AG08395 (cell line): ENCODE measurements at places on chromosomes 7 and 10.

DNA sequence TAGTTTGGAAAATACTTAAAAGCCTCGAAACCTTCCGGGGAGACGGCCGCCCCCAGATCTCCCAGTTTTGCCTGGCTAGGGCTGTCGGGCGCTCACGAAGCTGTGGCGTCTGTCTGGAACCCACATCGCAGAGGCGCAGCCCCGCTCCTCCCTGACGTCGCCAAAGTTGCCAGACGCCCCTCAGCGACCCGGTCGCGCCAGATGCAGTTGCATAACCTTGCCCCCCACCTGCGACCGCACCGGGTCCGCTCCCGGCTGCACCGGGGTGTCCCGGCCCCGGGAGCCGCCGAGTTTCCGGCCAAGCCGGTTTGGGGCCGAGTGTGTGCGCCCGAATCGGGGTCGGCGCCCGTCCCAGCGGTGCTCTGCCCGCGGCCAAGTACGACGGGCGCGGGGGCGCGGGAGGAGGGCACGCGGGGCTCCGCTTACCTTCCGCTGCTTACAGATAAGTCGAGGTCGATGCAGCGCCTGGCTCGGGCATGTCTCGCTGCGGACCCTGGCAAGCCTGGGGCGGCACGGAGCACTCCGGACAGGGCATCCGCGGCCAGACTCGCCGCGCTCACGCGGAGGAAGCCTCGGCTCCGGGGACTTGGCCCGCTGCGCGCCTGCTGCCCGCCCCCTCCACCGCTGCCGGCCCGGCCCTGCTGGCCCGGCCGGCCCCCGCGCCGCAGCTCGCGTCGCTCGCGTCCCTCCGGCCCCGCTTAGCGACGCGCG is 665 bp downstream of the INSYN2A start:
- no peak for DNase-seq

DNA sequence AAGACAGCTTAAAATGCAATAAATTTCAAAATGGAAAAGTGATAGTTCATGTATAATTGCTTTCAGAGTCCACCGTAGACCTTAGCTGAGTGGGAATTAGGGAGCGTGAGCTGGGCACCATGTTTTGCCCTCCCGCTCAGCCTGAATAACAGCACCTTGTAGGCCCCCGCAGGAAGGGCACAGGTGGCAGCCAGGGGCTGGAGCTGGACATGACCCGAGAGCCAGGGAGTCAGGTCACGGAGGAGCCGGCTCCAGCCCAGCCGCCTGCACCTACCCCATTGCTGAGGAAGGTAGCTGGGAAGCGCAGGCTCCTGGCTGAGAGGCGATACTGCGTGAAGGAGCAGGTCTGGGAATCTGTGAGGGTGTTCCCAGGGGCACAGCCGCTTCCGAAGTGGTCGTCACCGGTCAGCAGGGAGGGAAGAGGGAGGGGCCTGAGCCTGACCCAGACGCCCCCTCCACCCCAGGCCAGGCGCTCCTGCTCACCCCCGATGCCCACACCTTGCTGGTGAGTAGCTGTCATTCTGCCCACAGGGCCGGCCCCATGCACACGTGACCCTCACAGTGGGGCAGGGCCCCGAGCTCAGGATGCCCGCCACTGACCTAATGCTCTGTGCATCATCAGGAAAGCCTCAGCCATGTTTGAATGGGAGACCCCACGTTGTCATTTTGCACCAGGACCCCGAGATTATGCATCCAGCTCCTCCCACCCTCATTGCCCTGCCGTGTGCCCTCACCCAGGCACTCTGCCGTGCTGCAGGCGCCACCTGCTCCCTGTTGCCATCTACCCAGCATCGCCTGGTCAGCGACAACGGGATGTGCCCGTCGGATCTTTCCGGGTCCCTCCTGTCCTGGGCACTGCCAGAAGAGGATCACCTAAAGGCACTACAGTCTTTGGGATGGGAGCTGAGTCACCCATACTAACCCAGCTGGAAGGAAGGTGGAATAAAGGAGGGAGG is 129.2 kb upstream of the TCERG1L start:
- no peak for DNase-seq

- no peak for DNase-seq
These were observed 1199.2 kb downstream of the SORCS3 start for GRCh38 chr10:105840288-105840770.

- no peak for DNase-seq
These were observed 84.7 kb downstream of the ARL5B start for GRCh38 chr10:18743926-18744325.

DNA sequence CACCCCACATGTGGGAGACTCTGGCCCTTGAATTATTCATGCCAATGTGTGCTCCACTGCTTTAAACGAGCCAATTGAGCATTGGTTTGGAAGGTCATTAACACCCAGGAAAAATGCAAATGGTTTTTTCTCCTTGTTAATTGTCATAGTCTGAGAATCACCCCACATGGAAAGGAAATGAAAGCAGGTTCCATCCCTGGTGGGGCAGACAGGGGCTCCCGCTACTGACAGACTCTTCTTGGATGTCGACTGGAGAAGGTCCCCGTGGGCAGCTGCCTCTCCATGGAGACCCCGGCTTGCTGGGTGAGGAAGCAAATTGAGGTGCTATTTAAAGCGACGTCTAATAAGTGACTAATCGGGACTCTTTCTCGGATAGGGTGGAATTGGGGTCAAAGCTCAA is 32.0 kb upstream of the EN2 start:
- no peak for DNase-seq

GRCh38 chr7:69586321-69586720 is 12.0 kb upstream of the AUTS2 start:
- DNase-seq = no peak

DNA sequence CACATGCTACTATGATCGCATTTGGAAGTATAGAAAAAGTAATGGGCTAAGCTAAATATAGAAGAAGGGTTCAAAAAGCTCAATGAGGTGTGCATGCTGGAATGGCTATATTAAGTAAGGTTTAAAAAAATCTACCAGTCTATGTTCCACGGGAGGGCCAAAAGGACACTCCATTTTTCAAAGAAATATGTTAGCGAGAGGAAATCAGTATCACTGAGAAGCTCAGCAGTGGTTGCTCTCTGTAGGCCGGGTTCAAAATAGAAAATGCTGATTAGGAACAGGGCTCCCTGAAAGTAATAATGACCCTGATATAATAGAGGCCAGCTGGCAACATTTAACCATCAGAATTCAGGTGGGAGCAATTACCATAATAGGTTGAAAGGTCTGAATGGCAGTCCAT is 224.5 kb upstream of the SEMA3E start:
- no peak for DNase-seq

DNA sequence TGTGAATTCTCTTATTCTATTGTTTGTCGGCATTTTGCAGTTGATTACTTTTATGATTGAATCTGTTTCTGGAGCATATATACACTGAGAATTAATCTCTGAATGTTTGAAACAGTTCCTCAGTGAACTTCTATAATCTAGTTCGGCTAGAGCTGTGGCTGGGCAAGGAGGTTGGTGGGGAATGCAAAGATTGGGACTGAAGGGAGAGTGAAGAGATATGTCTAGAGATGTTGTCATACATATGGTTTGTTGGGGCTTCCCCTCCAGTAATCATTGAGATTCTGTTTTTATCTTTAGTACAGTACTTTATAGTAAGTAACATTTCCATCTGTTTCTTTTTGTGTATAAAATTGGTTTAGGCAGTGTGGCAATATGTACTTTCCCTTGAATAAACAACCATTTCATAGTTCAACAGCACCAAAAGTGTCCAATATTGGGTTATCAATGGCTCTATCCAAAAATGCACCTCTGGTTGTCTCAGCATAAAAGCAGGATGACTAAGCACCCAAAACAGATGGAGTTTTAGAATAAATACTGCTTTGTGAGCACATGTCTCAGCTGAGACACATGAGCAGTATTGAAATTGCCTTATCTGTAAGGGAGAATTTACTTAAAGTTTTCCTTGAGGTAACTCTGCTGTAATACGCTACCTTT is 36.7 kb downstream of the WAC start:
- DNase-seq = peak; percentile 40

- no peak for DNase-seq
These were observed 430.6 kb upstream of the KCND2 start for GRCh38 chr7:119842337-119842736.

- no peak for DNase-seq
These were observed 194.3 kb upstream of the FERD3L start for GRCh38 chr7:19339512-19339911.

- DNase-seq = no peak
These were observed 2.2 kb upstream of the SUN3 start for GRCh38 chr7:48031111-48031510.

GRCh38 chr7:155867280-155867679 is 55.0 kb upstream of the SHH start:
- no peak for DNase-seq

DNA sequence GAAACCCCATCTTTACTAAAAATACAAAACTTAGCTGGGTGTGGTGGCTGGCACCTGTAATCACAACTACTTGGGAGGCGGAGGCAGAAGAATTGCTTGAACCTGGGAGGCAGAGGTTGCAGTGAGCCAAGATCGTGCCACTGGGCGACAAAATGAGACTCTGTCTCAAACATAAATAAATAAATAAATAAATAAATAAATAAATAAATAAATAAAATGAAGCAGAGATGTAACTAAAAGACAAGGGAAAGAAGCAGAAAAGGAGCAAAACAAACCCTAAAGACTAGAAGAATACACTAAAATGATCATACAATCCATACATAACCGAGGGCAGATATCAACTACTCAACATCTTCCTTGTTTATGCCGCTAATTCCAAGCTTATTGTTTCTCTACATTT is 209.8 kb downstream of the TYW1 start:
- no peak for DNase-seq

DNA sequence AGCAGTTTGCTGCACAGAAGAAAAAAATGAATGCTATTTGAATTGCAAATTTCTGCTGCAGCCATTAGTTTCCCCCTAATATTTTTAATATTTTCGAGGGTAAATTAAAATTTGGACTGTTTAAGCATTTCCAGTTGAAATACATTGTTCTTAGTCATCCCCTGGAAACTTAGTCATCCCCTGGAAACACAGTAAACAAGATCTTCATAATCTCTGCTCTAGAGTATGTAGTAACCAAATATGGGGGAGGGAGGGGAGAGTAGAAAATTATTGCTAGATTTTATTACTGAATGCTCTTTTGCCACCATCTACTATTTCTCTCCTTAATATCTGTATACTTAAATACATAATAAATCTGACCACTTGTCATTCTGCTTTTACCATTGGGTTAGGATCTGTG is 1053.3 kb downstream of the SORCS1 start:
- peak; percentile 30 for DNase-seq

DNA sequence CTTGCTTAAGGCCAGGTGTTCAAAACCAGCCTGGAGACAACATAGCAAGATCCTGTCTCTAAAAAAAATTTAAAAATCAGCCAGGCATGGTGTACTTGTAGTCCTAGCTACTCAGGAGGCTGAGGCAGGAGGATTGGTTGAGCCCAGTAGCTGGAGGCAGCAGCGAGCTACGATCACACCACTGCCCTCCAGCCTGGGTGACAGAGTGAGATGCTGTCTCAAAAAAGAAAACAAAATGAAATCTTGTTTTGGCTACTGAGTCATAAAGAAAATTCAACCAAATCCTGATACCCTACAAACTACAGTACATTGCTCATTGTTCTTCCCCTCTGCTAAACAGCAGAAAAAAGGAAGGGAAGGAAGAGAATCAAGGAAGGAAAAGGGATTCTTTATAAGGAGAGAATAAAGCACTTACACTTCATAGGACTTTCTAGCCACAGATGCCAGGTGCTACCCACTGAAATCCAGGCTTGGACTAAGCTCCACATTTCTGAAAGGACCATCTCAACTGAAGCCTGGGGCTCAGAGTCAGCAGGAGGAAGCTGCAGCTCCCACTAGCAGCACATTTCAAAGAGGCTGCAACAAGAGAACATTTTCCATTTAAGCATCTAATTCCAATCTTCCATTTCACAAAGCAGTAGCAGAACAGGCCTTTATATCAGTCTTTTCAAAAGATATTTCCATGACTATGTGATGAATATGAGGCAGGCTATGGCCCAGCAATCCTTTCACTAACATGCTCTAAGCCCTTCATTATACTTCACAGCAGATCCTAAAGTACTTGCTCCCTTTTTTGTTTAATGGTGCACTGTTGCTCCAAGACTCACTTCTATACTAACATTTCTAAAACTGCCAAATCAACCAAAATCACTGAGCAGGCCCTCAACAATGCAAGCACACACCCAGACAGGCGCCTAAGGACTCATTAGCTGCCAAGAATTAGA is 13.5 kb downstream of the TNPO3 start:
- DNase-seq = no peak

- peak; percentile 63 for DNase-seq
These were observed 15.2 kb upstream of the FRMPD2 start for GRCh38 chr10:48289501-48290238.

DNA sequence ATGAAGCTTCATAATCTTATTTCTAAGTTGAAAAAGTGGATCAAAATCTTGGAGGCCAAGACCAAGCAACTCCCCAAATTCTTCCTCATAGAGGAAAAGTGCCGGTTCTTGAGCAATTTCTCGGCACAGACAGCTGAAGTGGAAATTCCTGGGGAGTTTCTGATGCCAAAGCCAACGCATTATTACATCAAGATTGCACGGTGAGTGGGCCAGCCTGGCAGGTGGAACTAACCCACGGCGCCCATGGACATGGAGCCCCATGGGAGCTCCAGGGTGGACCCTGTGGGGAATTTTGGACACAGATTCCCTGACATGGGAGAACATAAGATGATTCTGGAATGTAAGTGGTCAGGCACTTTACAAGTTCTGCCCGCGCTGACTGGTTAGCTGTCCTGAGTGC is 125.9 kb downstream of the TRRAP start:
- DNase-seq = peak; percentile 51
